Activated CD8-positive, alpha-beta T cell treated with anti-CD3 and anti-CD28 coated beads for 36 hours (primary cell): ENCODE measurements at places on chromosomes 11 and 22.

DNA sequence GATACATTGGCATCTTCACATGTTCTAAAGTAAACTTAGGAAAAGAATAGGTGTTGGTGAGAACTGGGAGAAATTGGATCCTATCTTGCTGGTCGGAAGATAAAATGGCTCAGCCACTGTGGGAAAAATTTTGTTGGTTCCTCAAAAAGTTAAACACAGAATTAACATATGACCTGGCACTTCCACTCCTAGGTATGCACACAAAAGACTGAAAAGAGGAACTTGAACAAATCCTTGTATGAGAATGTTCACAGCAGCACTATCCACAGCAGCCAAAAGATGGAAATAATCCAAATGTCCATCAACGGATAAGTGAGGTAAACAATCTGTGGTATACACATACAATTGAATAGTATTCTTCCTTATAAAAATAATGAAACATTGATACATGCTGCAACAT is 4.8 kb upstream of the TPH1 start:
- H3K27me3 ChIP-seq, result peaks cover 20% of the 10 kb centered on the region
- DNase-seq, result no peak
- H3K36me3 ChIP-seq, result no peaks in the 10 kb centered on the region
- no peaks in the 10 kb centered on the region for H3K4me1 ChIP-seq
- no peak overlapping the region for H3K4me3 ChIP-seq

- peaks cover 24% of the 10 kb centered on the region for H3K36me3 ChIP-seq
- no peak overlapping the region for H3K27ac ChIP-seq
- DNase-seq, result no peak
- H3K27me3 ChIP-seq, result no peaks in the 10 kb centered on the region
- H3K4me3 ChIP-seq, result no peak overlapping the region
Observed at GRCh38 chr22:31790240-31790639, 36.4 kb downstream of the DEPDC5 start.

DNA sequence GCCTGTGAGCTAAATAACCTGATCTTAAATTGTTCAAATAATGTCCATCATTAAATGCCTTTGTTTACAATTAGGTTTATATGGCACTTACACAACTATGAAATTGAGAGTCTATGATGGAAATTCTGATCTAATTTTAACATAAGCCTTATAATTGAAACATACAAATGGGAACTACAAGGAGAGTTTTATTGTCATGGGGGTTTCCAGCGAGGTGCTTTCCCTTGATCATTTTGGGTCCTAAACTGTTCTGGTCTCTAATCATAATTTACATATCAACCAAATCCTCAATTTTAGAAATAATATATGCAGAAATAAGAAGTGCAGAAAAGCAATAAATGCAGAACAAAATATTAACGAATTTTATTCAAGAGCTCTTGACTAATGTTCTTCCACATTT is 44.9 kb downstream of the RRAS2 start:
- peaks cover 11% of the 10 kb centered on the region for H3K36me3 ChIP-seq
- H3K4me1 ChIP-seq, result peaks cover 52% of the 10 kb centered on the region
- no peaks in the 10 kb centered on the region for H3K27me3 ChIP-seq
- no peak overlapping the region for H3K4me3 ChIP-seq

DNA sequence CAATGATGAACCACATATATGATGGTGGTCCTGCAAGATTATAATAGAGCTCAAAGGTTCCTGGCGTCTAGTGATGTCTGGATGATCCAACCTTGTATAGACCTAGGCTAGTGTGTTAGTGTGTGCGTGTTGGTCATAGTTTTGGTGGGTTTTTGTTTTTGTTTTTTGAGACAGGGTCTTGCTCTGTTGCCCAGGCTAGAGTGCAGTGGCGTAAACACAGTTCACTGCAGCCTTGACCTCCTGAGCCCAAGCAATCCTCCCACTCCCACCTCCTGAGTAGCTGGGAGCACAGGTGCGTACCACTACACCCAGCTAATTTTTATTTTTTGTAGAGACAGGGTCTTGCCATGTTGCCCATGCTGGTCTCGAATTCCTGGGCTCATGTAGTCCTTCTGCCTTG is 9.4 kb downstream of the CASTOR1 start:
- no peaks in the 10 kb centered on the region for H3K36me3 ChIP-seq
- H3K27me3 ChIP-seq, result no peaks in the 10 kb centered on the region
- peaks cover 42% of the 10 kb centered on the region for H3K4me1 ChIP-seq

- no peaks in the 10 kb centered on the region for H3K36me3 ChIP-seq
- H3K27ac ChIP-seq, result no peak overlapping the region
- H3K4me3 ChIP-seq, result no peak overlapping the region
Observed at GRCh38 chr11:71543866-71544265, 4.4 kb upstream of the KRTAP5-9 start.
